GM03348 (cell line): ENCODE measurements at places on chromosomes 13 and 19.

- DNase-seq: peak; percentile 71
Measured at GRCh38 chr19:5288347-5288739, 52.3 kb downstream of the PTPRS start.

DNA sequence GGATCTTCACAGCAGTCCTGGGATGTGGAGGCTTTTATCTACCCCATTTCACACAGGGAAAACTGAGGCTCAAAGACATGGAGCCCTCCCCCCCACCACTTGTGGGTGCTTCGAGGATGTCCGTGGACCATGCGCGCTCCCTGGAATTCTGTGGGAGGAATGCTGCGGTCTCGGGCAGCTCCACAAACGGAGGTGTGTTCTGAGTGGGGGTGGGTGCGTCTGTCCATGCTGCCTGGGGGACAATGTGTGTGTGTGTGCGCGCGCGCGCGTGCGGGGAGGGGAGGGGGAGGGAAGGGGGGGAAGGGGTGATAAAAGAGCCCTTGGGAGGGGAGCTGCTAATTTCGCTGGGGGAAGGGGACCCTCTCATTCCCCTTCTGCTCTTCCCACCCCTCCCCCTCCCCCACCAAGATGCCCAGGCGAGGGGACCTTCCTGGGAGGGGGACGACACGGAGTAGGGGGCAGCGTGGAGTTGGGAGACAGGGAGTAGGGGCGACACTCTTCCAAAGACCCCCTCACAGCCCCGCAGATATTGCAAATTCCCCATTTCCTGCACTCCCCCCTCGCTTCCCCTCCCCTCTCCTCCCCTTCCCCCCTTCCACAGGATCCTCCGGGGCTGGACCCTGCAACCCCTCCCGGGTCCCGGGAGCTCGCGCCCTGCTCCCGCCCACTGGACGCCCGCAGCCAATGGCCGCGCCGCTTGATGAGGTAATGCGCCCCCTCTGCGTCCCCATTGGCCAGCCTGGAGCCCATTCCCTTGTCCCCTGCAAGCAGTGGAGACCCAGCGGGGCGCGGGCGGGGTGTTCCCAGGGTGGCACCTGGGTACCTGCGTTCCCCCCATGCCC, 18.9 kb upstream of the ZNRF4 start:
- DNase-seq: peak; percentile 98

DNA sequence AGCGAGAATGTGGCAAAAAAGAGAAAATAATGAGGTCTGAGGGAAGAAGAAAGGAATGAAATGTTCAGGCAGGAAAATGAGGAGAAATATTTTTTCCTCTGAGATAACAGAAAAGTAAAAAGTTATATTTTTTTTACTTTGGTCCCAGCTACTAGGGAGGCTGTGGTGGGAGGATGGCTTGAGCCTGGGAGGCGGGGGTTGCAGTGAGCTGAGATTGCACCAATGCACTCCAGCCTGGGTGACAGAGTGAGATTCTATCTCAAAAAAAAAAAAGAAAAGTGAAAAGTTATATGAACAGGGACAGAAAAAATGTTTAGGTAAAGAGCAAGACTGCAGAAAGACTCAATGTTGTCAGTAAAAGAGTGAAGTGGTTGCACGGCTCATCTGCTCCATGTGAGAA, 603.7 kb upstream of the GPC6 start:
- no peak for DNase-seq

DNA sequence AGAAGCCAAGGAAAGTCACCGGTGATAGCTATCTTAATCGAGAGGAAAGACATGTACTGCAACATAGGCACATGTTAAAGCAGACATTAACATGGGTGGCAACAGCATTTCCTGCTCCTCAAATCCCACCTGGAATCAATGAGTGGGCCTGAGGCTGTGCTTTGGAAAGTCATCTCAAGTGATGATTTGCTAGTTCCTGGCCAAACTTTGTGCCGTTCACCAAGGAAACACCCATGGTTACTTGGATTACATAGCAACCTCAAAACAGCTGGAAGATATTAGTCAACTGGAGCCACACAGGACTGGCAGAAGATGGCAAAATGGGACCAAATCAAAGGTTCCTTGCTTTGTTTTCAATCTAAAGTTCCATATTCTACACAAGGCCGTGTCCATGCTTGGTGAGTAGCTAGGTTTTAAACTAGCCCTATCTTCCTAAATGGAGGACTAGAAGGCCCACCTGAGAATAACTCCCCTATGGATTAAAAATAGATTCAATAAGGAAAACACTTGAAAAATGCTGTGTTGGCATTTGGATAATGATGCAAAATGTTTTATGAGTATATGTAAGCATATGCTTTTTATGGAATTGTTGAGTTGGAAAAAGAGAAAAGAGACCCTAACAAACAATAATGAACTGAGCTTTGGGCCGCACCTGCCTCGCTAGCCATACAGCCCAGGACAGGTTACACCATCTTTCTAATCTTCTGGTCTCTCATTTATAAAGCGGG, 144.5 kb downstream of the RGCC start:
- peak; percentile 34 for DNase-seq

DNA sequence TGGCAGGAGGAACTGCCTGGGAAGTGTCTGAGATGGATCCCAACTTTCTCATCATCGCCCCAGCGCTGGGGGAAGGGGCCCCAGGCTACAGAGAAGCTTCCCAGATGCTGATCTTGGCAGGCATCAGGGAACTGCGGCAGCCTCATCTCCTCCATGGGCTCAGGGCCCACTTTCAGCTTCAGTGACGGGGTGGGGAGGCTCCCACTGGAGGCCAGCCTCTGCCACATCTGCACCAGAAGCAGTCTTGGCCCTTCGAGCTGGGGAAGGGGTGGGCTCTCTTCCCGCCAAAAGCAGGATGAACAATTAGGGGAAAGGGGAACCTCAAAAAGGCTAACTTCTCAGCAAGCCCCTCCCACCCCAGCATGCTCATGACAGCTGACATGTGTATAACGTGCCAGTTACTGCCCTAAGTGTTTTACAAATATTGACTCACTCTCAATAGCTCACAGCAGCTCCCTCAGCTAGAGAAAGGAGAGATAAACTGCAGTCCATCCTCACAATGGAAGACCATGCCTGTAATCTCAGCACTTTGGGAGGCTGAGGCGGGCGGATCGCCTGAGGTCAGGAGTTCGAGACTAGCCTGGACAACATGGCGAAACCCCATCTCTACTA, 7.1 kb upstream of the S1PR2 start:
- DNase-seq: peak; percentile 79

DNA sequence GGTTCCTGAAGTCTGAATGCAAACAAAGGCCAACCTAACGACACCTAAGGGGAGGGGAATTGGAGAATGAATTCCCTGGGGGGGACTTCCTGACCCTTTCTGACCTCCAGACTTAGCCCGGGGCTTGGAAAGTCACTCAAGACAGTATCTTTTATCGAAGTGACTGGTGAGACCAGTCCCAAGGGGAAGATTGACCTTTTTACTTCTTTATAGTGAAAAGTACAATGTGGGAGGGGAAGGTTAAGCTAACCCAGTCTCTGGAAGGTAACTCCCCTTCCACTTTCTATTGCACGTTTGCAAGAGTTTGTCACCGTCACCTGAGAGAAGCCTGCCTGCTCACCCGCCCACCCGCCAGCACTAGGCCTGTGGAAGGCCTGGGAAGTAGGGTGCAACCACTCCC, 111.9 kb downstream of the EFNB2 start:
- no peak for DNase-seq

- DNase-seq: peak; percentile 94
Measured at GRCh38 chr19:5403968-5404640, 51.1 kb upstream of the ZNRF4 start.

DNA sequence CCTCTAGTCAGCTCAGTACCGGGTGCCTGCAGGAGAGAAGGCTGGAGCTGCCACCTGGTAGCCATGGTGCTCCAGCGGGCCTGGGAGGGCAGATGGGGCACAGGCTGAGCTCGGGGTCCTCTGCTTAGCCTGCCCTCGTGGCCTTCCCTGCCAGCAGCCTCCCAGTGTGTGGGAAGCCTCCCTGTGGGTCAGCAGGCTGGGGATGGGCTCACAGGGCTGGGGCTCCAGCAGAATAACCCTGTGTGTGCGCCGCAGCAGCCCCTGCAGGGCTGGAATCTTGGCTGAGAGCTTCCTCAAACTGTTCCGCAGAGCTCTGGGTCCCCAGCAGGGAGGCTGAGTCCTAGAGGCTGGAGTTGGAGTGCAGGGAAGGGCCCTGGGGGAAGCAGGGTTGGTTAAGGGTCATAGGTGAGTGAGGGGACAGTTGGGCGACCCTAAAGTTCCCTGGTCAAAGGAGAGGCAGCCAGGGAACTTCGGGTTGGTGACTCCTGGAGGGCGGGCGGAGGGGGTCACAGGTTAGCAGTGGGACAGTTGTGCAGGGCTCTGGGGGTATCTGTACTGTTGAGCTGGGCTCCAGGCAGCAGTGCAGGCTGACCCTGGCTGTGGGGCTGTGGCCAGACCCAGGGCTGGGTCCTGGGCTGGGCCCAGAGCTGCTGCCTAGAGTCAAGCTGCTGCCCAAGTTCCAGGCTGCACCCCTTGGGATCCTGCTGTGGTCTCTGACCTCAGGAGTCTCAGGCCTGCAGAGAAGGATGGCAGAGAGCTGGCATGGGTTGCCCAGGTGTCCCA, 14.0 kb downstream of the ARHGAP33 start:
- no peak for DNase-seq

GRCh38 chr19:18978616-18979015, 37.6 kb upstream of the HOMER3 start:
- no peak for DNase-seq

GRCh38 chr19:38684078-38684861, 36.8 kb downstream of the ACTN4 start:
- peak; percentile 80 for DNase-seq

DNA sequence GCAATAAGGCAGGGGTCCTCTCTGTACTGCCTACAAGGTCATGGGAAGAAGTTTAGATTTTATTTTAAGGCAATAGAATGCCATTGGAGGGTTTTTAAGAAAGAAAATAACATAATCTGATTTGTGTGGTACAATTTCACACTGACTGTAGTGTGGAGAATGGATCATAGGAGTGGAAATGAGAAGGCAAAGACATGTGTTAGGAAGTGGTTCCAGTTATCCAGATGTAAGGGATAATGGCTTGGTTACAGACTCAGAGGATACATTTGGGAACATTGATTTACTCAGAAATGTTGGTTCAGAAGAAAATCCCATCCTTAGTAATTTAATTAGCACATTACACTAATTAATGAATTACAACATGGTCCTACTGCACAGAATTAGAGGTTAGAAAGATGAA, 788.2 kb downstream of the SLITRK5 start:
- no peak for DNase-seq

GRCh38 chr19:28018499-28018898, 1194.5 kb downstream of the UQCRFS1 start:
- DNase-seq: no peak

DNA sequence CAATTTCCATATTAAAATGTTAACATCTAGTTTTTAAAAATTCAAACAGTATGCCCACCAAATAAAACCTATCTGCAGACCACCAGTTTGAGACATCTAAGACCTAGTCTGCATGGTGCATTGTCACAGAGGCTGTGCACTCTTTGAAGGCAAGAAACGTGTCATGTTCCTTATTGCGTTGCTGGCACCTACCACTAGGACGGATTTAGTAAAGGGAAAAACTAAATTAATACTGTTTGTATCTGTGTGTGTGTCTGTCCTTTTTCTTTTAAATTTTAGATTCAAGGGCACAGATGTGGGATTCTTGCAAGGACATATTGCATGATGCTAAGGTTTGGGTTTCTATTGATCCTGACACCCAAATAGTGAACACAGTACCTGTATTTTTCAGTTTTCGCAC, 481.4 kb downstream of the UQCRFS1 start:
- DNase-seq: no peak

DNA sequence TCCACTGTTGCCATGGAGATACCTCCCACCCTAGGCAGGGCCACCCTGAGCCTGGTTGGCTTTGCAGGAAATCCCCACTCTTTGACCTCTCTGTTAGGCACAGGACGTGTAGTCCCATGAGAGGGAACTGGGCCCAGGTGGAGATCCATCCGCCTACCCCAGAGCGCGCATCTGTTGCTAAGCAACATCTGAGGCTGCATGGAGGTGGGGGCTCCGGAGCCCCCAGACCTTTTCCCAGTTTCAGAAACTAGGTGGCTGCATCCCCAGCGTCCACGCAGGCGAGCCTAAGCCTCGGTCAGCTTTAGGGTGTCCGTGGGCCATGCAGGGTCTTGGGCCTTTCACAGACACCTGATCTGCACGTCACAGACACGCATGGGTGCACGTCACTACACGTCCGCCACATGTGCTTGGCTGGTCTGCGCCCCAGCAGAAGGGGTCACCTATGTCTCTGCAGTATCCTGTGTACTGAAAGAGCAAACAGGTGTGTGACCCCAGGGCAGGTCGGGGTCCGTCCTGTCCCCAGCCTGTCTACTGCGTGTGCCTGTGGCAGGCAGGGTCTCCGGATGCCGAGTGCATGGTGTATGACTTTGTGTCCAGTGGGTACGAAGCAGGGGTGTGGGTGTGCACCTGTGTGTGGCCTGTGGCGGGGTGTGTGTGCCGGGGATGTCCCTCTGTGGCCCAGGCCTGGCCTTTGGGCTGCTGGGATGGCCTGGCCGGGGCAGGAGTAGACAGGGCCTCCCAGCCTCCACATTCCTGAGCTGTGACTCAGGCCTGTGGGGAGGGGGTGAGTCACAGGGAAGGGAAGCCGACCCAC, 4.1 kb upstream of the CIRBP start:
- DNase-seq: peak; percentile 86

DNA sequence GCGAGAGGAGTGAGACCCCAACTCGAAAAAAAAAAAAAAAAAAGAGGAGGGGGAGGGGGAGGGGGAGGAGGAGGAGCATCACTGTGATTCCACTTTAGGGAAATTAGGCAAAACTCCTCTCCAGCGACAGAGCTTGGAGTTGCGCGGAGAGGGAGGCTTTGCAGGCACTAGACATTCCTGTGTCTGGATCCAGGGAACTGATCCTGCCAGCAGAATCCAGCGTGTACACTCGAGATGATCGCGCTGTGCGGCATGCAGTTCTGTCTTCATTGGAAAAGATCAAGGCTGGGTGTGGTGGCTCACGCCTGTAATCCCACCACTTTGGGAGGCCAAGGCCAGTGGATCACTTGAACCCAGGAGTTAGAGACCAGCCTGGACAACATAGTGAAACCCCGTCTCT, 29.6 kb upstream of the KLF2 start:
- DNase-seq: no peak

GRCh38 chr19:55625004-55625326, 599 bp upstream of the ZNF784 start:
- no peak for DNase-seq

GRCh38 chr13:21095311-21095710, 33.9 kb upstream of the LATS2 start:
- no peak for DNase-seq

DNA sequence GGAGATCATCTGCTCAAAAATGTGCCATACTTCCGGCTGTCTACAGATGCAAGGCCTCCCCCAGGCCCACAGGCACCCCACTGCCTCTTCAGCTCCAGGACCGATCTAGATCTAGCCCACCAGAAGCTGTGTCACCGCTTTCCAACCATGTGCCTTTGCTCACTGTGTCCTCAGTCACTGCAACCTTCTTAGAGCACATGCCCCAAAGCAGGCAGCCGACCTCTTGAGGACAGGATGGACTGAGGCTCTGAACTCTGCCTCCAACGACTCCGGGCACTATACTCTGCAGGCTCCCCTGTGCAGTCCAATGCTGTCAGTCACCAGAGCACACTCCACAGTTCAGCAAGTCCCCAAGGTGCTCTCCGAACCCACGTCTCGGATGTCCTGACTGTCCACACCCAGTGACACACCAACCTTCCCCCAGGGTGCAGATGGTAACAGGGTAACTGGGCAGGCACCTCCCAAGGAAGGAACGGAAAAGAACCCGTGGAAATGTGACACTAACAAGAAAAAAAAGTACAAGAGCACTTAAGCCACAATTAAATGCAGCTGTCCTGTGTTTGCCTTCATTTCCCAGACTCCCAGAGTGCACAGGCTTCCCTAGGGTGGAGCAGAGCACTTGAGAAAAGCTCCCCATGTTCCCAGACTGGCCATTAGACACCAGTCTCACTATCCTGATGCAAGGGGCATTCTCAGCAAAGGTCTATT, 4.8 kb downstream of the STK24 start:
- peak; percentile 71 for DNase-seq
